Dorsolateral prefrontal cortex (tissue), 122 donors: ENCODE measurements at places on chromosomes 1 and 21.

GRCh38 chr1:226884966-226885820, 14.8 kb downstream of the PSEN2 start:
- no peak for DNase-seq

DNA sequence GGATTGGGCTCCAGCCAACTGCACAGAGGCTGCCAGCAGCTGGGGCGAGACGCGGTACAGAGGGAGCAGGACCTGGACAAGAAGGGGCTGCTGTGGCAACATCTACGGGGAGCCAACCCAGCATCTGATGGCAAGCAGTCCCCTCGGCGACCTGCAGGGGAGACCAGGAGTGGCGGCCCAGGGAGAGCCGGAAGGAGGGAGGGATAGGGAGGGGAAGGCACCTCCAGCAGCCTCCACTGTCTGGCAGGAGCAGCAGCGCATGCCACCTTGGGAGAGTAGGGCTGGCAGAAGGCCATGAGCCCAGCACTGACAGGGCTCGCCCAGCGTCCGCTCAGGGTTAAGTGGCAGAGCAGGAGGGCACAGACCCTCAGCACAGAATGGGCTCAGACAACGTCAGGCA, 17.3 kb downstream of the CHD5 start:
- no peak for DNase-seq

- DNase-seq = peak; percentile 93
Observed at GRCh38 chr1:83998498-83999315, at the start of gene TTLL7. Gene TTLL7, minus strand, starts transcription at chr1:83999132. Its CDS starts 46,921 bp downstream, at chr1:83952211.

- DNase-seq = no peak
Observed at GRCh38 chr1:180862305-180862704, 50.4 kb upstream of the KIAA1614 start.

- no peak for DNase-seq
Observed at GRCh38 chr21:27306791-27307775, 340.2 kb upstream of the ADAMTS5 start.

DNA sequence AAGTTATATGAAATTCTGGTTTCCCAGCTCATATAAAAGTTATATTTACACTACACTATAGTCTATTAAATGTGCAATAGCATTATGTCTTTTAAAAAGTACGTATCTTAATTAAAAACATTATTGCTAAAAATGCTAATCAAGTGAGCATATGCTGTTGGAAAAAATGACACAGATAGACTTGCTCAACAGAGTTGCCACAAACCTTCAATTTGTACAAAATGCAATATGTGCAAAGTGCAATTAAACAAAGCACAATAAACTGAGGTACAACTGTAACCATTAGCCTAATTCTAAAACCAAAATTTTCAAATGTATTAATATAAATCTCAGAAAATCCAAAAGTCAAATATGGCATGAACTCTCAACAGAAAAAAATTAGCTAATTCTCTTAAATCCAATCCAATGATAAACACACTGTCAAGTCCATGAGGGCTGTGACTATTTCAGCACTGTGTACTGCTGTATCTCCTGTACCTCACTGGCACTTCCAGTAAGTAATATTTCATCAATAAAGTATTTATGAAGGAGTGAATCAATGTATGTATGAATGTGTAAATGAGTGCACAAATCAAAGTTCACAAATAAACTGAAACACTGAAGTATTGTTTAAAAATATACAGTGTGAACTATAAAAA, 116.3 kb downstream of the AKT3 start:
- no peak for DNase-seq

GRCh38 chr1:224497714-224498573, 63.3 kb upstream of the WDR26 start:
- peak; percentile 45 for DNase-seq

- DNase-seq = no peak
Observed at GRCh38 chr1:25729045-25729444, 70.9 kb upstream of the SELENON start.

DNA sequence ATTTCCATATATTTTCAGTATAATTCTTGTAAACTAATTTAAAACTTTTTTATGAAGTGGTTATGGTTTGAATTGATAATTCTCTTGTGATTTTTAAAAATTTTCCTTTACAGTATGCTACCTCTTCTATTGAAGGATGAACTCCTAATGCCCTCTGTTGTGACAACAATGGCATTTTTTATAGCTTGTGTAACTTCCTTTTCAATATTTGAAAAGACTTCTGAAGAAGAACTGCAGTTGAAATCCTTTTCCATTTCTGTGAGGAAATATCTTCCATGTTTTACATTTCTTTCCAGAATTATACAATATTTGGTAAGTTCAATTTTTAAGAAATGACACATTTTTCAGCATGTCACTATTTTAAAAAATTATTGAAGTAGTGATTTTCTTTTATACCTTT, 61.4 kb downstream of the ALG6 start:
- no peak for DNase-seq

DNA sequence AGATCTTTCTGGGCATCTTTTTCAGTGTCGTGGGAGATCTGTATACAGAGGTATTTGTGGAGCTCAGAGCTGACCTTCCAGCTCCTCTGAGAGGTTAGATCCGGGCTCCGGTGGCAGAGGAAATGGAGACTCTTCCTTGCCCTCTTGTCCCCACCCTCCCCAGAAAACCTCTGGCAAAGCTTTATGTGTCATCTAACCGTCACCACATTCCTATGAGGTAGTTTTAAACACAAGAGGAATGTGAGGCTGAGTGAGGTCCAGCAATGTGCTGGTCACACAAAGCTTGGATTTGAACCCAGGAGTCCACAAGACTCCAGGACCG, 1.2 kb downstream of the CD160 start:
- DNase-seq = no peak

GRCh38 chr1:206112600-206113301, 4.4 kb downstream of the AVPR1B start:
- DNase-seq = no peak

- DNase-seq = no peak
Observed at GRCh38 chr1:86423473-86423872, 498 bp upstream of the CLCA2 start.

DNA sequence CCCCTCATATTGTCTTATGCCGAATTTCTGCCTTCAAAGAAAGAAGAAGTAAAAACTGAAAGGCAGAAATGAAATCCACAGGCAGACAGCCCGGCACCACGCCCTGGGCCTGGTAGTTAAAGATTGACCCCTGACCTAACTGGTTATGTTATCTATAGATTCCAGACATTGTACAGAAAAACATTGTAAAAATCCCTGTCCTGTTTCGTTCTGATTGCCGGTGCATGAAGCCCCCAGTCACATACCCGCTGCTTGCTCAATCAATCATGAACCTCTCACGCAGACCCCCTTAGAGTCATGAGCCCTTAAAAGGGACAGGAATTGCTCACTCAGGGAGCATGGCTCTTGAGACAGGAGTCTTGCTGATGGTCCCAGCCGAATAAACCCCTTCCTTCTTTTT, 49.3 kb downstream of the JMJD4 start:
- DNase-seq = no peak

DNA sequence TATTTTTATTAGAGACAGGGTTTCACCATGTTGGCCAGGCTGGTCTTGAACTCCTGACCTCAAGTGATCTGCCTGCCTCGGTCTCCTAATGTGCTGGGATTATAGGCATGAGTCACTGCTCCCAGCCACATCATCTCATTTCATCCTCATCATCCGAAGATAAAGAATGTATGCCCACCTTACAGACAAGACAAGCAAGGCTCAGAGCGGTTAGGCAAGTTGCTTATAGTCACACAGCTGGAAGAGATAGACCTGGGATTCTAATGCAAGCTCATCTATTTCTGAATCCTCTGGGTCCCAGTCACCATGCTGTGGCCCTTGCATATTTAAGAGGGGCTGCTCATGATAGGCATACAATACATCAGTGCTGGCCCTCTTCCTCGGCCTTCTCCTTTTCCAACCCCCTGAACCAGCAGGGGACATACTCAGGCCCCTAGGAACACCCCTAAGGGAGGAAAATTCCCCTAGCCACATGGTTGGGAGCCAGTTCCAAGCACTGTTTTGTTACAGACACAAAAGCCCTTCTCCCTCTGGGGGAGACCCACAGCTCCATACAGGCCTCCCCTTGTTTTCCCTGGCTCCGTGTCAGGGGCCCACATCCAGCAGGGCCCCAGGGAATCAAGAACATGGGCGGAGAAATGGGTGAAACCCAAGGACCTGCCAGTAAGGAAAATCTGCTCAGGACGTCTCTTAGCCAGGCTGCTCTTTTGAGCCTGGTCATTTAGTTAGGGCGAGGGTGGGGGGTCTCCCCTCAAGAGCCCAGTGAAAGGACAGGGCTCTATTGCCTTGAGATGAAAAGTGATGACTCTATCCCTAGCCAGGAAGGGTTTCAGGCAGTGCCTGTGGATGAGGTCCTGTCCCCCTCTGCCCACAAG, 6.9 kb downstream of the CSRP1 start:
- peak; percentile 85 for DNase-seq

DNA sequence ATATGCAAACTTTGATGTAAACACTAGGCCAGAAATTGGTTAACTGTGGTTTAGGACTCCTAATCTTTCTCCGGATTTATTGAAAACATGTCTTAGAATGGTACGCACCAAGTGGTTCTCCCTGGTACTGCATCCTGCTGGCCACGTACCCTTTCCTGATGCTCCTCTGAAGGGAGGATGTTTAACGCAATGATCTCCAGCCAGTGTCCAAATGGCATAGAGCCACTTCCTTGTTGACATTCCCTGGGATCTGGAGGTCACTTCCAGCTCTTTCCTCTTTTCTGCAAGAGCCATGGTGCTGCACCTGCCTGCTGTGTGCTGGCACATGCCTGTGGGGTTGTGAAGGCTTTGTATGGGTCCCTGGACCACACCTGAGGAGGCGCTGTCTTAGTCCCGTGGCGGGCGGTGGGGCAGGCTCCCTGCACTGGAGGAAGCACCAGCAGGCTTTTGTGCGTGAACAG, 53.9 kb downstream of the GALNT2 start:
- no peak for DNase-seq

- no peak for DNase-seq
Observed at GRCh38 chr1:66437136-66437401, 96.9 kb upstream of the SGIP1 start.

GRCh38 chr1:44839576-44839975, 3.5 kb downstream of the PTCH2 start:
- no peak for DNase-seq

DNA sequence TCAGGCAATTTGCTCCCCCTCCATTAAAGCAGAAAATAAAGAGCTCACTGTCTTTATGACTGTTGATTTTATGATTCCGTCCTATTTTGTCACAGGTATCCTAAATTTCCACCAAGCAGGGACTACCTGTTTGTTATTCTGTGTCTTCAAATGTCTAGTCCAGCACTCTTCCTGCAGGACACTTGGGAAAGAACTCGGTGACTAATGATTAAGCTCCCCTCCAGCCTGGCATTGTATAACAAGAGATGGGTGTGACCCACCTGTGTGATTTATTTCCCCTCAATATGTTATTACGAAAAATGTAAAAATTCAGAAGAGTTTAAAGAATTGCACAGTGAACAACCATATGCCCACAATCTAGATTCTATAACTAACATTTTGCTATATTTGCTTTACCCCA, 42.9 kb upstream of the LRRN2 start:
- no peak for DNase-seq

GRCh38 chr1:19770436-19771190, 29.1 kb downstream of the TMCO4 start:
- no peak for DNase-seq

GRCh38 chr1:61056573-61057439, 25.6 kb upstream of the NFIA start:
- peak; percentile 56 for DNase-seq

DNA sequence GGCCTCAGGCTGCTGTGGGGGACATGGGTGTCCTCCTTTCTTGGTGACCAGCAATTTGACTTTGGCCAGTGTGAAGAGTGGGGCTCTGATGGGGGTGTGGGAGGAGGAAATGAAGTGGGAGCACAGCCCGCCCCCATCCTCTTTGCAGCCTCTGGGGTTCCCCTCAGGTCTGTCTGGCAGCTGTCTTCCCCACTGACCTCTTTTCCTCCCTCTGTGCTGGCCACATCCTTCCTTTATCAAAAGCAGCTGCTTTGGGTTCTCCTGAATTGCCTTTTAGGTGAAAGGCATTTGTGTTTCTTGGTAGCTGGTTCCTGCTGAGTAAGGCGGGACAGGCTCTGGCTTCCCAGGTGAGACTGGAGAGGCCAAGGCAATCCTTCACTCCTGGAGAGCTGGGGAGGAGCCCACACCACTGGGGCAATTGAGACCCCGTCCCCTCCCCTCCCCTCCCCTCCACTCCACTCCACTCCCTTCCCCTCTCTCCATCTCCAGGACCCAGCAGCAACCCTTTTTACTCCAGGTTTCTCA, 24.9 kb downstream of the PCAT6 start:
- no peak for DNase-seq

- no peak for DNase-seq
Observed at GRCh38 chr1:19737104-19737825, 62.5 kb downstream of the TMCO4 start.

DNA sequence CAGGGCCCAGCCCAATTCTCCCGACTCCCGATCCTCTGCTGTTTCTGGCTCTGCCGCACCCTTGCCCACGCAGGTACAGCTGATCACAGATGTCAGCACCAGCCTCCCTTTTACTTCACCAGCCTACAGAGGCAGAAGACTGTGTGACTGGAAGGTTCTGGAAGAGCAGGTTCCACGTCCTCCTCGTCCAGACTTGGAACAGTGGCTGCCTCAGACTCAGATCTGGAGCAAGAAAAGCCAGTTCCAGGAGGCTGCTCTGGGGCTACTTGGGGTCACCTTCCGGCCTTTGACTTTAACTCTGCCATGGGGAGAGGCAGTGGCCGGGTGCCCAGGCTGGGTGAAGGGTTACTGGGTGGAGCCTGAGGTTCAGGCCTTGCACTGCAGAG, 16.1 kb upstream of the KLHDC7A start:
- DNase-seq = no peak

GRCh38 chr1:202578001-202578504, 132.2 kb downstream of the SYT2 start:
- no peak for DNase-seq

DNA sequence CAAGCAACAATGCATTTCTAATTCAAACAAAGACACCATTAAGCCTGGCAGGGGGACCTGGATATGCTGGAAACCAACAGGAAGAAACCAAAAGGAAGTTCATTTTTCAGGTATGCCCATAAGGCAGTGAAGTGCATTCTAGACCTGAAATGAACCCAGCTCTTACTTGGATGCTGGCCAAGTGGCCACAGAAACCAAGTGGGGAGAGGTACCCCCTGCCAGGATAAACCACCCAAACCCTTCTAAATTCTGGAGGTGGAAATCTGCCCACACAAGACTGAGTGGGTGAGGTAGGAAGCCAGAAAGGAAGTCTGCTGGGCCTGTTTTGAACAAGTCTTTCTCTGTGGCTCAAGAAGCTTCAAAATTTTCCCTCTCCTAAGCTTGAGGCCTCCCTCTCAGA, 2.6 kb downstream of the CD5L start:
- DNase-seq = no peak

DNA sequence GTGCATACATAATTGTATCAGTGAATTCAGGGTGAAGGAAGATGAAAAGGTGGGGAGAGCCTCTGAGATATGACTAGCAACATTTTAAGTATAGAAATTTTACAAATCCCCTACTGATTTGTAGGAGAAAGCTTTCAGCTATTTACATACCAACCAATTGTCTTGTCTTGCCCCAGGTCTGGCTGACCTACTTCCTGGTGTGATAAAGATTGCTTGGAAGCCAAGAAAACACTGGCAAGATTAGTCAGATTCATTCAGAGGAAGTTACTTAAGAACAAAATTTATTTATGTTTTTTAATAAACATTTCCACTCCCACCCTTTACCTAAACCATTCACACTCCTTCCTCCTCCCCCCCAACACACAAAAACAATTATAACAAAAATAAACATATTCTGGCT, 17.5 kb downstream of the PTGS2 start:
- DNase-seq = no peak

GRCh38 chr1:5502311-5503194, 489.7 kb downstream of the NPHP4 start:
- no peak for DNase-seq
